NCI-H1048 (cell line): ENCODE measurements at places on chromosomes 16 and 17.

- DNase-seq = no peak
Observed at GRCh38 chr17:44489581-44489980, 13.6 kb downstream of the GPATCH8 start.

DNA sequence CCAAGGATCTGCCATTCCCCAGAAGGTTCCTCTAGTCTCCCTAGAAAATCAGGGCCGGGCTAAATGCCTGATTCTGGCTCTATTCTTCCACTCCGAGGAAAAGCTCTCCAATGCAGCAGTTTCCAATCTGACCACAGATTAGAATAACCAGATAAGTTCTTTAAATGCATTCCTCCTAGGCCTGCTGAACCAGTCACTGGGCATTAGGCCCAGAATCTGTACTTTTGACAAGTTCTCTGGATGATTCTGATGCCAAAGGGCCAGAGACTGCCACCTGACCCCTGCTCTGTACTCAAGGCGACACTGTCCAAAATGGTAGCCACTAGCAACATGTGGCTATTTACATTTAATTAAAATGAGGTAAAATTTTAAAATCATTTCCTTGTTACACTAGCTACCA lies 22.3 kb downstream of the MAP3K14 start:
- no peak for DNase-seq

GRCh38 chr16:11207646-11208045 lies 48.4 kb downstream of the SOCS1 start:
- DNase-seq = no peak

- no peak for DNase-seq
Observed at GRCh38 chr17:27473190-27473747, 17.0 kb downstream of the KSR1 start.

DNA sequence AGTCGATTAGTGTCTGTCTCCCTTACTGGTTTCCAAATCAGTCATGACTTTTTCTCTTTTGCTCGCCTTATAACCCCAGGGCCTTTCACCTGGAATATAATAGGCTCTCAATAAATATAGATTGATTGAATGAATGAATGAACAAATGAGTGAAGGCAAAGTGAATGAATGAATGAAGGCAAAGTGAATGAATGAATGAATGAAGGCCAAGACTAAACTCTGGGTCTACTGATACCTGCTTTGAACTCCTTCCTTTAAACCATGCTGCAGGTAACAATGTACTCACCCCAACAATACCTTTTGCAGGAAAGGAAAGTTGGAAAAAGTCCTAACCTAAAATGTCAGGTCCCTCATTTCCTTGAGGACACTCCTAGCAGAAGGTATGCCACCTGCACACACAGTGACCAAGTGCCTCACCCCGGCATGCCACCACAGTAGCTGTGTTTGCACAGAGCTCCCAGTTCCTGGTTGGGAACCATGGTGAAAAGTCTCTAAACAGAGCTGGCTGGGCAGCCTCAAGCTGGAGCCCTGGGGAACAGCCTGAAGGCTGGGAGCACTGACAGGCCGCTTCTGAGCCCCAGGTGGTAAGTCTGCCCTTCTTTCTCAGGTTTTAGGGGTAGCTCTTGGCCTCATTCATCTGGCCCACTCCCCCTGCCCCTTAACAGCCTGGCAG lies 42.7 kb upstream of the ANKFN1 start:
- DNase-seq = no peak

GRCh38 chr17:61848247-61848646 lies 15.1 kb downstream of the BRIP1 start:
- DNase-seq = no peak

DNA sequence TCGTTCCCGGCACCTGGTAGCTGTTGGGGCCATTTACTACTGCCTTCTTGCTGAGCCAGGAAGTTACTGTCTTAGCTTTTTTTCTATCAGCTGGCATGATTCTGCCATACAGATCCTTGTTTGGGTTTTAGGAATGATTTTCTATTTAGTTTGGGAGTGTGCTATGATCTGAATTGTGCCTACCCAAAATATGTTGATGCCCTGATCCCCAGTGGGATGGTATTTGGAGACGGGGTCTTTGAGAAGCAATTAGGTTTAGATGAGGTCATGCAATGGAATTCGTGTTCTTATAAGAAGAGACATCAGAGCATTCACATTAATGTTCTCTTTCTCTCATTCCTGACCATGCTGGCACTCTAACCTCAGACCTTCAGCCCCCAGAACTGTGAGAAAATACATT lies 59.4 kb upstream of the HS3ST2 start:
- DNase-seq = no peak

GRCh38 chr16:88976366-88977017 lies 515 bp downstream of the CBFA2T3 start:
- DNase-seq = no peak

GRCh38 chr17:74213861-74214391 lies 555 bp downstream of the TTYH2 start:
- no peak for DNase-seq

- no peak for DNase-seq
Observed at GRCh38 chr16:70569752-70570151, 46.1 kb downstream of the SF3B3 start.

DNA sequence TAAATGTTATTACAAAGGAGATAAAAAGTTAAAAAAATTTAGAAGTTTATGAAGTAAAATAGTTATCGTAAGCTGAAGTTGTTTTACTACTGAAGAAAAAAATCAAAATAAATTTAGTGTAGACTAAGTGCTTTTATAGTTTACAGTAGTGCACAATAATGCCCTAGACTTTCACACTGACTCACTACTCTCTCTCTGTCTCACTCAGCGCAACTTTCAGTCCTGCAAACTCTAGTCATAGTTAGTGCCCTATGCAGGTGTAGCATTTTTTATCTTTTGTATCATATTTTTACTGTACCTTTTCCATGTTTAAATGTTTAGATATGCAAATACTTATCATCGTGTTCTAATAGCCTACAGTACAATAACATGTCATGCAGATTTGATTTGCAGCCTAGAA lies 17.7 kb upstream of the TOM1L1 start:
- no peak for DNase-seq

GRCh38 chr17:10196941-10197340 lies 1.5 kb downstream of the GAS7 start:
- DNase-seq = no peak
